Ovary (tissue), 10 donors: ENCODE measurements at places on chromosomes 6 and 20. TPM values are rescaled to one million over a fixed set of nuclear protein-coding genes. Genes with fewer than 3 reads are reported as not detected.

- no peak for DNase-seq
- no peaks in the 10 kb centered on the region for H3K36me3 ChIP-seq
- H3K27ac ChIP-seq = no peak overlapping the region
- H3K4me1 ChIP-seq = no peaks in the 10 kb centered on the region
- no peak overlapping the region for H3K4me3 ChIP-seq
Observed at GRCh38 chr20:4193069-4193452, 177.7 kb upstream of the RNF24 start.

- DNase-seq = no peak
- H3K36me3 ChIP-seq = no peaks in the 10 kb centered on the region
- no peaks in the 10 kb centered on the region for H3K27me3 ChIP-seq
- no peak overlapping the region for H3K27ac ChIP-seq
- H3K4me3 ChIP-seq = no peak overlapping the region
Observed at GRCh38 chr6:124443541-124443940, 518.7 kb upstream of the RNF217 start.

DNA sequence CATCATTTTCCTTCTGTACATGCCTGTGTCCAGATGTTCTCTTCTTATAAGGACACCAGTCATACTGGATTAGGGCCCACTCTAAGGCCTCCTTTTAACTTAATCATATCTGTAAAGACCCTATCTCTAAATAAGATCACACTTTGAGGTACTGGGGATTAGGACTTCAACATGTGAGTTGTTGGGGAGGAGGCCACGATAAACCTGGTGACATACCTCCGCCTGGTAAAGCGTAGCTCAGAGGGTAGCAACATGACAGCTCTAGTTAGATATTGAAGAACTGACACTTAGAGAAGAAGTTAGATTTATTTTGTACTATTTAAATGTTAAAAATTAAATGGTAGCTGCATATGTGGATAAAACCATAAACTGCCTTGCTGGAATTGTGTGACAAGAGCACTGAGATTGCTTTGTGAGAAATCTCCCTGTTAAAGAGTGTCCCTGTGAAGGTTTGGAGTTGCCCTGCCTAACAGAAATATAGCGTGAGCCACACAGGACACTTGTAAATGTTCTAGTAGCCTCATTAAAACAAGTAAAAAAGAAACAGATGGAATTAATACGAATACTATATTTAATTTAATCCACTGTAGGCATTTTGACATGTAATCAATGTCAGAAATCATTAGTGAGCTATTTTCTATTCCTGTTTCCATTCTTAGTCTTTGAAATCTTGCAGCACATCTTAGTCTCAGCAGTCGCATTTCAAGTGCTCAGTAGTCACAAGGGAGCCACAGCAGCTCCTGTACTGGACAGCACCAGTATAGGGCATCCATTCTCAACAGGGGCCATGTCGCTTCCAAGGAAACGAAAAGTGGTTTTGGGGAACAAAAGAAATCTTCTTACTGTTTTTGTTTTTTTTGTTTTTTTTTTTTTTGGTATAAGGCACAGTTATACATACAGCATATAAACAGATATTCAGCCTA lies 13.4 kb downstream of the PLCB1 start:
- no peaks in the 10 kb centered on the region for H3K4me1 ChIP-seq
- H3K27me3 ChIP-seq = no peaks in the 10 kb centered on the region
- no peaks in the 10 kb centered on the region for H3K36me3 ChIP-seq
- no peak overlapping the region for H3K4me3 ChIP-seq
- H3K27ac ChIP-seq = no peak overlapping the region

GRCh38 chr20:23663180-23663579 lies 25.4 kb upstream of the CST3 start:
- DNase-seq = no peak
- no peak overlapping the region for H3K27ac ChIP-seq
- H3K27me3 ChIP-seq = no peaks in the 10 kb centered on the region
- H3K4me1 ChIP-seq = no peaks in the 10 kb centered on the region
- H3K4me3 ChIP-seq = no peak overlapping the region
- H3K36me3 ChIP-seq = no peaks in the 10 kb centered on the region

DNA sequence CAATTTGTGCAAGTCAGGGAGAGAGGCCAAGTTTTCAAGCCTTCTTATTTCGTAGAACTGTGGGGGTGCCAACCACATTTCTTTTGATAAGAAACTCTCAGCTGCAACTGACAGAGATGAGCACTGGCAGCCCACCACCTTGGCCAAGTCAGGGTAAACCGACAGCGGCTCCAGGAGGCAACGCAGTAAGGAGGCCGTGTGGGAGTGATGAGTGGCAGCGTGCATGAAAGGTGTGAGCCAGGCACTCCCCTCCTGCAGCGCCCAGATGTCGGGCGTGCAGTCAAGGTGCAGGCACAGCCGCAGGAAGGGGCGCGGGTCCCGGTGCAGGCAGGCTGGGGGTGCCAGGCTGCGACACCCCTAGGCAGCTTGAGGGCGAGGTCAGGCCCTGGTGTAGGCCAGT lies 49.2 kb upstream of the HDAC2 start:
- no peak overlapping the region for H3K4me3 ChIP-seq
- H3K27me3 ChIP-seq = no peaks in the 10 kb centered on the region
- H3K27ac ChIP-seq = no peak overlapping the region
- no peaks in the 10 kb centered on the region for H3K4me1 ChIP-seq
- no peaks in the 10 kb centered on the region for H3K36me3 ChIP-seq

- no peaks in the 10 kb centered on the region for H3K36me3 ChIP-seq
- H3K27me3 ChIP-seq = no peaks in the 10 kb centered on the region
- DNase-seq = no peak
Observed at GRCh38 chr6:140987364-140988155, 1145.2 kb upstream of the GJE1 start.

DNA sequence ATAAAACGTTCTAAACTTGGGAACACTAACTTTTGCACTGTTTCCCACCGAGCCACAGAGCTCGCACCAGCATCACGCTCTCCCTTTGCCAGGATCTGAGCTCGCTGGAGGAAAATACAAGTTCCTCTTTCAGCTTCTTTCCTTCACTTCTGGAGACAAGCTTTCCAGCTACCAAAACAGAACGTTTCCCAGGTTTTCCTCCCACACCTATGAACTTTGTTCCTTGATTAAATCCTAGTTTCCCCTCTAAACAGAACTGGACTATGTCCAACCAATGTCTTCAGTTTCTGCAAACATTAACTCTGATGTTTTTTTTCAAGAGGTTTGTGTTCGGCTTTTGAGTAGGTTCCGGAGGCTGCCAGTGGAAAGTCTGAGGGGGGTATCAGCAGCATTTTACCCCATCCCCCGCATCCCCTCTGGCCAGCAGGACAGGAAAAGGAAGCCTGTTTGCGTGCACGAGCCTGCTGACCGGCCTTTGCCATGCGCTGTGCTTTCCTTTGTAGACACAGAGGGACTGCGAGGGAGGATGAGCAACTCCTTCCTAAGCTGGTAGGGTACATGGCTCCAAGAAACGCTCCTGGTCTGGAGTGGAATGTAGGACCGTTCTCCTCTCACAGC lies 135.5 kb downstream of the LY86 start:
- H3K27me3 ChIP-seq = no peaks in the 10 kb centered on the region
- no peaks in the 10 kb centered on the region for H3K36me3 ChIP-seq
- H3K27ac ChIP-seq = peak overlapping the region; percentile 82

DNA sequence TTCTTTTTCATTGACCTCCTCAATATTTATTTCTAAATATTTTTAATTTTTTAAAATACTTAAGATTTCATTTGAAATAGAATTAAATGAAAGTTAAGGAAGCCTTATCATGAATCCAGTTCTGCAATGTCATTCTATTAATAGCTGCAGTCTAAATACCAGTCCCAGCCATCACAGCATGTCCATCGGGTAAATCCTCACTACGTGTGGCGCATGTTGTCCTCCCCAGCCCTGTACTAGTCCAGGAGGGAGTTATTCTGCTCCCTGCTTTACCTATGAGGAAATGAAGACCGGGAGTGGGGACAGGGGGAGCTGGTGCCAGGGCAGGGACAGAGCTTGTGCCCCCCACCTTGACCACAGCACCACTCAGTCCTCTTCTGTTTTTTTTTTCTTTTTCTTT lies 125.1 kb upstream of the QKI start:
- no peaks in the 10 kb centered on the region for H3K4me1 ChIP-seq
- no peak for DNase-seq
- no peaks in the 10 kb centered on the region for H3K27me3 ChIP-seq
- no peaks in the 10 kb centered on the region for H3K36me3 ChIP-seq
- H3K27ac ChIP-seq = no peak overlapping the region

- no peaks in the 10 kb centered on the region for H3K27me3 ChIP-seq
- H3K27ac ChIP-seq = no peak overlapping the region
- peaks cover 9% of the 10 kb centered on the region for H3K4me1 ChIP-seq
- H3K4me3 ChIP-seq = no peak overlapping the region
- DNase-seq = no peak
Observed at GRCh38 chr20:57788936-57789613, 79.3 kb upstream of the PMEPA1 start.

GRCh38 chr20:5835321-5835821 lies 85.2 kb downstream of the SHLD1 start:
- H3K27me3 ChIP-seq = no peaks in the 10 kb centered on the region
- no peaks in the 10 kb centered on the region for H3K36me3 ChIP-seq
- DNase-seq = peak; percentile 47
- peaks cover 13% of the 10 kb centered on the region for H3K4me1 ChIP-seq
- no peak overlapping the region for H3K27ac ChIP-seq

DNA sequence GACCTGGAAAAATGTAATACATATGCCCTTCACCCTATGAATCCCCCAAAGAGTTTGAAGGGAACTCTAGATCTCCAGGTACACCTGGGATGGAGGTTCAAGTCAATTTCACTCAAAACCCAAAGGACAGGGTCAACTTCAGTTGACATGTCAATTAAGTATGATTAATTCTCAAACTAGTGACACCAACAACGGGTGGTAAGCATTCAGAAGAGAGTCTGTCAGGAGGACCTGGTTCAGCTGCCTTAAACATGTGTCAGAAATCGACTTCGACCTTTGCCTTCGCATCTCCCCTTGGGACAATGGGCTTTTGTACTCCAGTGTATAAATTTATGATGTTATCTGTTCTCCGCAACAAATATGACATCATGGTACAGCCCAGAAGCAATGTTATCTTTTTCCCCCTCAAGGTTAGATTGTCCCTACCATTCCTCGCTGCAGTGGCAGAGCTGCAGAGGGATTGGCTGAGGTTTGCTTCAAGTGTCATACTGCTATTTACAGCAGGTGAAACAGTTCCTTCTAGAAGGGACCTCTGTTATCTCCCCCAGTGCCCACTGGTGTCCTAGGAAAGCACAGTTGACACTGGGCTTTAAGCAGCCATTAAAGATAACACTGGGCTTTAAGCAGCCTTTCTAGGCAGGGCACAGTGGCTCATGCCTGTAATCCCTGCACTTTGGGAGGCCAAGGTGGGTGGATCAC lies 94.7 kb upstream of the SNX9 start:
- H3K27ac ChIP-seq = no peak overlapping the region
- no peak overlapping the region for H3K4me3 ChIP-seq
- H3K4me1 ChIP-seq = no peaks in the 10 kb centered on the region
- no peak for DNase-seq

GRCh38 chr6:9937031-9937763 lies 477.7 kb downstream of the TFAP2A start:
- H3K4me1 ChIP-seq = no peaks in the 10 kb centered on the region
- H3K27ac ChIP-seq = no peak overlapping the region
- DNase-seq = no peak
- no peak overlapping the region for H3K4me3 ChIP-seq

DNA sequence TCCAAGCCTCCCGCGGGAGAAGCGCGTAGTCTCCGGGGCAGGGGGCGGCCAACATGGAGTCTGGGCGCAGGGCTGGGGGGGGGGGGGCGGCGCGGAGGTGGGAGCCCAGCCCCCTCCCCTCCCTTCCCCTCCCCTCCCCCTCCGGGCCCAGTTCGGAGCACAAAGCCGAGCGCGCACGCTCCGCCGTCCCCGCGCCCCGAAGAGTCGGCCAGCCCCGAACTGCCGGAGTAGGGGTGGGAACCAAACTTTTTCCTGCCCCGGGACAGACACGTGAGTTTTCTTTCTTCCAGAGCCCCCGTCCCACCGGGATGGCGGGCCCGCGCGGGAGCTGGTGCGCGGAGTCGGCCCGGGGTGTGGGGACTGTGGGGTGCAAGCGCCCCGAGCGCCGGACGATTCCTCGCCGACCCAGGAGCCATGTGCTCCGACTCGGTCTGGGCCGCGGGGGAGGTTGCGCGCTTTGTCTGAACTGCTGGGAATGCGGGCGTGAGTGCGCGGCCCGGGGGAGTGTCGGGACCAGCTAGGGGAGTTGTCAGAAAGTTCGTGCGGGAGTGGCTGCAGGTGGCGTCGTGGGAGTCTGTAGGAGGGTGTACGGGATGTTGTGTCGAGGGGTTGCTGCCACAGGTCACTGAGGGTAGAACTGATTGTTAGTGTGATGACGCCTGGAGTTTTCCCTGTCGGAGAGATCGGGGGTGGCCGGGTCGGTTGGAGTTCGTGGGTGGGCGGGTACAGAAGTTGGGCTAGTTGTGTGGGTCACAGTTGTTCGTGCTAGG lies 1.2 kb downstream of the TGIF2 start:
- H3K4me1 ChIP-seq = peaks cover 9% of the 10 kb centered on the region
- H3K4me3 ChIP-seq = peak overlapping the region; percentile 72
- H3K27ac ChIP-seq = peak overlapping the region; percentile 97
- no peaks in the 10 kb centered on the region for H3K27me3 ChIP-seq
- peak; percentile 81 for DNase-seq

- no peaks in the 10 kb centered on the region for H3K27me3 ChIP-seq
- no peaks in the 10 kb centered on the region for H3K36me3 ChIP-seq
- no peak overlapping the region for H3K4me3 ChIP-seq
Observed at GRCh38 chr6:106186172-106186571, 100.0 kb downstream of the PRDM1 start.

DNA sequence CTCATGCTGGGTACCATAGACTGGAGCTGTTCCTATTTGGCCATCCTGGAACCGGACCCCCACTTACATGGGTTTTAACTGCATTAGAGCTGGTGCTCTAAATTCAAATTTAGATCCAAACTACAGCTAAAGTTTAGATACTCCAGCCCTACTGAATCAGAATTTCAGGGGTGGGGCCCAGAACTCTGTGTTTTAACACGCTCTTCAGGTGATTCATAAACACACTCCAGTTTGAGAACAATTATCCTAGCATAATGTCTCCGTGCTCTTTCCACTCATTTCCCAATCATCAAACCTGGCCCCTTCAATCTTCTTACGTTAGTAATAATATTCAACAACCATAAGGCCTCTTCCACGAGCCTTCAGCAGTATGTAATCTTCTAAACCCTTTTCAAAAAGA lies 15.3 kb downstream of the TRPC4AP start:
- no peaks in the 10 kb centered on the region for H3K36me3 ChIP-seq
- peaks cover 5% of the 10 kb centered on the region for H3K4me1 ChIP-seq
- H3K27ac ChIP-seq = no peak overlapping the region

DNA sequence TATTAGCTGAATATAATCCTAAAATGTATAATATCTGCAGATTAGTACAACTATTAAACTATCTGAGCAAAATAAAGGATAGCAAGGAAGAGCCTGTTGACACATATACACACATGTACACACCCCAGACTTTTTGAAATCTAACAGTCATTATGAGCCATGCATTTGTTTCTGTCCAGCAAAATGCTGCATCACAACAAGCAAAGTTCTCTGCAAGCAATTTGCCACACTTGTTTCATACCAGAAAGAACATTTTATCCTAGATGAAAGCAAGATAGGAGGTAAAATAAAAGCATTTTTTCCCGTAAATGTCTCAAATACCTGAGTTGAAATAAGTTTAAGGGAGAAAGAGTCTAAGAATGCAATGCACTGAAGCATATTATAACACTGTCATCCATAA lies 145.2 kb downstream of the COL21A1 start:
- H3K4me3 ChIP-seq = no peak overlapping the region
- no peaks in the 10 kb centered on the region for H3K36me3 ChIP-seq
- no peak overlapping the region for H3K27ac ChIP-seq
- no peaks in the 10 kb centered on the region for H3K27me3 ChIP-seq

Gene WFDC2
- 2.9 TPM for polyA plus RNA-seq

Gene RFX6
- not detected for polyA plus RNA-seq

Gene SLC22A2
- 0.16 TPM for polyA plus RNA-seq

Gene TNXB
- 114 TPM for polyA plus RNA-seq

Gene HNF4A
- polyA plus RNA-seq = 0.15 TPM

Gene GJA10
- polyA plus RNA-seq = not detected
